IPS DF 6.9 (cell line): ENCODE measurements at places on chromosomes 7 and 10.

DNA sequence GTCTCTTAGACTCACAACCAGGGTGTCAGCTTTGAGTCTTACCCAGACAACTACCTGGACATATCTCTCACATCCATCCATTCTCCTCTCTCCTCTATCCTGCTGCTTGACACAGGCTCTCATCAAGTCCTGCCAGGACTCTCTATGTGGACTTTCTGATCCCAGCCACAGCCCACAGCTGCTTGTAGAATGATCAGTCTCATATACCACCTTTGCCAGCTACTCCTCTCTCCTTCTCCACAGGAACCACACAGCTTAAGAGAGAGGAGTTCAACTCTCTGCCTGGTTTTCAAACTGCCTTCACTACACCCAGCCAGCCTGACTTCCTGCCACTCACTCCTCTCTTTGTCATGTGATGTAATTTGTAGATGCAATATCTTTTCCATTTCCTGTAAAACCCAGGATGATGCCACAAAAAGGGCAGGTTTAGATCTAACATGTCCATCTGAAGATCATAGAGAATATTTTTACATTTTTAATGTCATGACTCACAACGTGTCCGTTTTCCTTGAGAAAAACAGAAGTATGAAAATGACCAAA is 154.0 kb downstream of the RAB11FIP2 start:
- DNase-seq, result no peak
- no peaks in the 10 kb centered on the region for H3K36me3 ChIP-seq
- H3K4me3 ChIP-seq, result no peak overlapping the region

GRCh38 chr10:71840958-71841335 is 10.1 kb downstream of the PSAP start:
- H3K27ac ChIP-seq, result no peak overlapping the region
- no peak overlapping the region for H3K4me3 ChIP-seq
- no peaks in the 10 kb centered on the region for H3K27me3 ChIP-seq
- no peak for DNase-seq

GRCh38 chr7:45068236-45069023 is 20.3 kb downstream of the NACAD start:
- no peaks in the 10 kb centered on the region for H3K27me3 ChIP-seq
- no peak overlapping the region for H3K27ac ChIP-seq
- DNase-seq, result no peak
- H3K4me3 ChIP-seq, result no peak overlapping the region
- H3K4me1 ChIP-seq, result no peaks in the 10 kb centered on the region

DNA sequence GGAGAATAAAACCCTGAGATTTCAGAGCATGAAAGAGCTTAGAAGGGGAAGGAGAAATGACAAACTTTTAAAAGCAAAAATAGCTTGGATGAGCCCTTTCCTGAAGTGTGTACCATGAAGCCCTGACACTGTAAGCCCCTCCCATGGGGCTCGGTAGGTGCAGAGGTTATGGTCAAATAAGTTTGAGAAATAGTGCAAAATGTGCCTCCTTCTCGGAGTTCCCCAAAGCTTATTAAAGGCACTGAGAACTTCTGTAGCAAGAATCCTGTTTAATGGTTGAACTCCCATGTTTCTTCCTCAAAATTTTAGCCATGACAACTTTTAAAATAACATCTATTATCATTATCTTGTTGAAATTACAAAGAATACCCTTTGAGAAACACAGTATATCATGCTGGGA is 10.5 kb upstream of the HYCC1 start:
- H3K36me3 ChIP-seq, result no peaks in the 10 kb centered on the region
- no peaks in the 10 kb centered on the region for H3K4me1 ChIP-seq
- no peak overlapping the region for H3K27ac ChIP-seq

GRCh38 chr7:107220356-107220755 is 51.6 kb downstream of the HBP1 start:
- no peak overlapping the region for H3K27ac ChIP-seq
- no peak for DNase-seq
- no peaks in the 10 kb centered on the region for H3K4me1 ChIP-seq
- H3K4me3 ChIP-seq, result no peak overlapping the region

DNA sequence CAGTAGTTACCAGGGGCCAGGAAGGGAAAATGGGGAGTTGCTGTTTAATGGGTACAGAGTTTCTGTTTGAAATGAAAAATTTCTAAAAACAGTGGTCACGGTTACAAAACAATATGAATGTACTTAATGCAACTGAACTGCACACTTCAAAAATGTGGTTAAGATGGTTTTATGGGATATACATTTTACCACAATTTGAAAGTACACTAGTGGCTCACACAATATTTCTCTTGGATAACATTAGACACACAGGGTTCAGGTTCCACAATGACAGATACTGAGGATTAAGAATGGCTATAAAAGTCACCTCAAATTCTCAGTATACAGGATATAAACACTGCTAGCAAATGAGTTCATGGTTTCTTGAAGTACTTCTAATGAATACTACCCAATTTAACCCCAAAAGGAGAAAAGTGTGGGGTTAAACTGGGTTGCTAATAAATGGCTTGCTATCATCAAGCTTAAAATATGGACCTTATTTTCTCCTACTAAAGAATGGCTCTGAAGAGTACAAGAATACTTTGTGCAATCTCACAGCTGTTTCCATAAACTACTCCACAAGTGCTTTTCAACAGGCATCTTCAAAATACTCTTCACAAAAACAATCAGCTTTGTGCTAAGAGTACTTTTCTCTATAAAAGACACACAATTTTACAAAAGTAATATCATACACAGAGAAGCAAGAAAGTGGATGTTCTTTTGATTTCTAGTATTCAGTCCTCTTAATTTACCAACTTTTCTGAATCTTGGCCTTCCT is 92.9 kb downstream of the SRPK2 start:
- H3K4me1 ChIP-seq, result peaks cover 5% of the 10 kb centered on the region; the same call in 1 of the 2 replicates
- H3K36me3 ChIP-seq, result no peaks in the 10 kb centered on the region
- DNase-seq, result no peak
- H3K27ac ChIP-seq, result no peak overlapping the region
- H3K4me3 ChIP-seq, result no peak overlapping the region

- no peak overlapping the region for H3K4me3 ChIP-seq
- H3K36me3 ChIP-seq, result no peaks in the 10 kb centered on the region
- 0 out of 2 replicates have a peak, but pooled peaks cover 4% of the 10 kb centered on the region for H3K4me1 ChIP-seq
- H3K27me3 ChIP-seq, result no peaks in the 10 kb centered on the region
- no peak for DNase-seq
- no peak overlapping the region for H3K27ac ChIP-seq
Measured at GRCh38 chr10:69073736-69074364, 14.1 kb upstream of the SRGN start.

GRCh38 chr7:90474284-90475210 is 5.1 kb downstream of the PTTG1IP2 start:
- H3K27ac ChIP-seq, result no peak overlapping the region
- H3K27me3 ChIP-seq, result no peaks in the 10 kb centered on the region
- no peak overlapping the region for H3K4me3 ChIP-seq
- DNase-seq, result no peak
- no peaks in the 10 kb centered on the region for H3K4me1 ChIP-seq
- H3K36me3 ChIP-seq, result no peaks in the 10 kb centered on the region

GRCh38 chr10:103353281-103353680 is 2.3 kb upstream of the PCGF6 start:
- no peaks in the 10 kb centered on the region for H3K4me1 ChIP-seq
- no peak for DNase-seq
- no peak overlapping the region for H3K27ac ChIP-seq
- no peaks in the 10 kb centered on the region for H3K27me3 ChIP-seq
- H3K36me3 ChIP-seq, result no peaks in the 10 kb centered on the region

- H3K4me3 ChIP-seq, result no peak overlapping the region
- no peaks in the 10 kb centered on the region for H3K4me1 ChIP-seq
- H3K36me3 ChIP-seq, result no peaks in the 10 kb centered on the region
Measured at GRCh38 chr7:155983176-155983815, 171.0 kb upstream of the SHH start.

- no peak overlapping the region for H3K4me3 ChIP-seq
- H3K36me3 ChIP-seq, result peaks cover 20% of the 10 kb centered on the region
- DNase-seq, result no peak
- H3K4me1 ChIP-seq, result no peaks in the 10 kb centered on the region; the same call in 1 of the 2 replicates
- H3K27ac ChIP-seq, result no peak overlapping the region
- H3K27me3 ChIP-seq, result no peaks in the 10 kb centered on the region
Measured at GRCh38 chr7:2358968-2359527, 4.4 kb downstream of the EIF3B start.

DNA sequence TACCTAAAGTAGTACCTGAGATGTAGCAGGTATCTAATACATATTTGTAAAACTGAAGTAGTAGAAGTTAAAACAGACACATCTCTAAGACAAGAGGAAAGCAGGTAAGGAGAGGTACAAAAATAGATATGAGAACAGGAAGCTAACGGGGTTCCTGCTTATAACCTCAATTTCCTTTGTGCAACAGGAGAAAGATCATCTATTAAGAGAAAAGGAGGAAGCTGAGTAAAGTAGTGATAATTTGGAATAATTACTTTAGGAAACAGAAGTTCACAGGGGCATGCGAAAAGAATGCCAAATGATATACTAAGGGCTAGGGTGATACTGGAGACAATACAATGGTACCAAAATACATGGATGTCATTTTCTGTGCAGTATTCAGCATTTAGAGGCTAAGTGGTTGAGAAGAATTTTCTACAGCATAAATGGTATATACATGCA is 108.7 kb downstream of the NRBF2 start:
- H3K4me3 ChIP-seq, result no peak overlapping the region
- H3K27ac ChIP-seq, result no peak overlapping the region

DNA sequence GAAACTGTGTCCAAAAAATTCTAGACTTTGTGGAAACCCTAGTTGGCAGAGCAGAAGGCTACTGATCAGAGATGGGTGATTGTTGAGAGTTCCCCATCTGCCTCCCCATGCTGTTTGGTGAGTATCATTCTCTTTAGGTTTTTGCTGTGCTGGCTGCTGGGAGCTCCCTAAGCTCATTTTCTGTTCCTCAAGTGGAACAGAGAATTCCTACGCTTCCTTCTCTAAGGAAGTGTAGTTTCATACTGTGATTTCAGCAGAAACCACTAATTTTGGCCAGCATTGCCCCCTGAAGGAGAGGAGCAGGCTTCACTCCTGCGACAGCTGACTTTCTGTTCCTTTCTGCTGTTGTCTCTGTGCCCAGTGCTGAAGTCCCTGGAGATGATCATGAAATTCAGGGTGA is 355.3 kb upstream of the NPVF start:
- no peak overlapping the region for H3K4me3 ChIP-seq
- H3K27ac ChIP-seq, result no peak overlapping the region
- H3K27me3 ChIP-seq, result no peaks in the 10 kb centered on the region

DNA sequence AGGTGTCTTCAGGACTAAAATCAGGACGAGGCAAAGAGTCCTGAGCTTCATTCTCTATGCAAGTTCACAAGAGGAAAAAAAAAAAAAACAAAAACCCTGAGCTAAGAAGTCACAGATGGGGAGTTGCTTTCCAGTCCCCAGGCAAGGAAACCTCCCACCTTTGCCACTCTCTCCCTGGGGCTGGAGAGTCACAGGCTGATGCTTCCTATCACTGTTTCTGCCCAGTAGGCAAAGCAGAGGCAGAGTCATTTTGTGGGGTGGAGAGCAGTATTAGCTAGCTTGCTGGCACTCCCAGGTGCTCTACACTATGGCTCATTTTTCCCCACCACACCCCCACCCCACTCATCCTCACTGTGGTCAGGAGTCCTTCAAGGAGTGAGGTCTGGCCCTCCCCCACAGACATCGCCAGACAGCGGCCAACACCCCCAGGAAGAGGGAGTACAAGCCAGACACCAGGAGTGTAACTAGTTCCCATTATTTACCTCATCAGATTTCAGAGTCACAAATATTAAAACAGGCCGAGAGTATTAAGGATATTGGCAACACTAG is 34.6 kb upstream of the UNC5B start:
- no peaks in the 10 kb centered on the region for H3K36me3 ChIP-seq
- H3K27me3 ChIP-seq, result no peaks in the 10 kb centered on the region
- H3K4me3 ChIP-seq, result no peak overlapping the region
- no peaks in the 10 kb centered on the region for H3K4me1 ChIP-seq
- no peak for DNase-seq
- no peak overlapping the region for H3K27ac ChIP-seq

DNA sequence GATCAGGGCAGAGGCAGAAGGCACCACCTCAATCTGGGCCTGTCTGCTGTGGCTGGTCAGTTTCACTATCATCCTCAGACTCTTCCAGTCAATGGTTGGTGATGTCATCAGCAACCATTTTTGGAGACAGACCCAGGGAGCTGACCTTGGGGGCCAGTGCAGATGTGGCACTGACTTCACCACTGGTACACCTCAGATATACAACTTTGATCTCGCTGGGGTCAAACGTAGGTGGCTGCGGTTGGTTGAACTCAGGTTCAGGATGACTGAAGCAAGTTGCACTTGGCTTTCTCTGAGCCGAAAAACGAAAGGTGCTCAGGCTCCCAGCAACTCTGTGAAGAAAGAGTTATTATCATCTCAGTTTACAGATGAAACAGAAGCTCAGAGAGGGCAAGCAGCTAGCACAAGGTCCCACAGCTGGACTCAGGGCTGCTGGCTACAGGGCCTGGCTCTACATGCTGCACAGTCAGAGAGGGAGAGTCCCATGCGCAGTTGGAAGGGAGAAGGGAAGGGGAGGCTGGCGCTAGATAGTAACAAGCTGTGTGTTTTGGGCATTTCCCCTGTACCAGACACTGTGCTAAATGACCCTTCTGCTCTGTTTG is 27.2 kb downstream of the ANKRD16 start:
- no peaks in the 10 kb centered on the region for H3K4me1 ChIP-seq
- H3K27ac ChIP-seq, result no peak overlapping the region
- no peak for DNase-seq
- H3K4me3 ChIP-seq, result no peak overlapping the region

- H3K4me1 ChIP-seq, result peaks cover 5% of the 10 kb centered on the region
- H3K27ac ChIP-seq, result no peak overlapping the region
- no peak for DNase-seq
Measured at GRCh38 chr7:30681815-30682211, 443 bp downstream of the CRHR2 start.

- H3K36me3 ChIP-seq, result no peaks in the 10 kb centered on the region
- no peak overlapping the region for H3K4me3 ChIP-seq
- H3K27me3 ChIP-seq, result no peaks in the 10 kb centered on the region
- no peak for DNase-seq
- peaks cover 3% of the 10 kb centered on the region; the same call in 1 of the 2 replicates for H3K4me1 ChIP-seq
Measured at GRCh38 chr7:70612811-70613210, 519.1 kb upstream of the GALNT17 start.

DNA sequence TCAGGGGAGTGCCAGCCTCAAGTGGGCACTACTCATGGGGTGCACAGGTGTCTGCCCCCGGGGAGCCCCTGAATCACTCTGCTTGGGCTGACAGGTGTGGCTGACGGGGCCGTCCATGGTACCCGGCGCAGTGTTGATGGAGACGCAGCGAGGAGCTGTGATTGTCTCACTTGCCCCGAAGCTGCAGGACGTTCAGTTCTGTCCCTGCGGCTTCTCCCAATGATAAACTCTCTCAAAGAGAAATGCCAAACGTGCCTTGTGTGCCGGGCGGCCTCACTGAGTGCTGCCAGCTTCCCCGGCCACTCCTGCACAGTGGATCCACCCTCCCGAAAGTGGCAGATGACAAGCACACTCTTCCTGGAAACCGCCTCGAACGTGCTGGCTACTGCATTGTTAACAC is 203.2 kb downstream of the DNAJB6 start:
- H3K27ac ChIP-seq, result no peak overlapping the region
- no peaks in the 10 kb centered on the region for H3K4me1 ChIP-seq
- no peaks in the 10 kb centered on the region for H3K36me3 ChIP-seq

- H3K4me3 ChIP-seq, result no peak overlapping the region
- no peak overlapping the region for H3K27ac ChIP-seq
- no peaks in the 10 kb centered on the region; the same call in 1 of the 2 replicates for H3K4me1 ChIP-seq
- H3K27me3 ChIP-seq, result no peaks in the 10 kb centered on the region
- no peak for DNase-seq
- H3K36me3 ChIP-seq, result no peaks in the 10 kb centered on the region
Measured at GRCh38 chr7:88155756-88156155, 64.1 kb downstream of the SRI start.
